ENCODE measurements at places on chromosomes 2 and 18.

DNA sequence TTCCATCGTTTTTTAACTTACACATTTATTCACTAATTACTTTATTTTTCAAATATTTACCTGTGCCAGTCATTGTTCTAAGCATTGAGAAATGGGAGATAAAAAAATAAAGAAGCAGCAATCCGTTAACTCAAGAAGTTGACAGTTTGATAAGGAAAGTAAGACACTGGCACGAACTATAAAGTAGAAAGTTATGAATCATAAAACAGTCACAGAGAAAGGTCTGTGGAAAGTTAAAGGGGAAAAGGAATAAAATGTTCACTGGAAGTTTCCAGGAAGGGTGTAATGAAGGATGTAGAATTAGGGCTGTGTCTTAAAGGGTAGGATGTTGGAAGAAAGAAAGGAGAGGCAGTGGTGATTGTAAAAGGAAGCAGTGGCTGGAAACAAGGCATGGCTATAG lies 118.9 kb downstream of the RDH14 start:
- no peak for DNase-seq

DNA sequence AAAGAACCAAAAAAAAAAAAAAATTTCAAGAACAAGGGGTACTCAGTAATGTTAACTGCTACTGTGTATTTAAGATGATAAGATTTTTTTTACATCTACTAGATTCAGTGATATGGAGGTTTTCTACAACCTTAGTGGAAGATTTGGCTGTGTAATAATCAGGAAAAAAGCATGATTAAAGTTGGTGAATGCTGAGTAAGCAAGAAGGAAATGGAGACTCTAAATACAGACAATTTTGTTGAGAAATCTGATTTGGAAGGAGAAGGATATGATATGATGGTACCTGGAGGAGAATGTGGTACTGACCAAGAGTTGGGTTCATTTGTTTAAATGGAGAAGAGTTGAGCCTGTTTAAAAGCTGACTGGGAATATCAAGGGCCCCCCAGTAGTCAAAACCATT lies 125.1 kb downstream of the WDPCP start:
- DNase-seq = no peak

- no peak for DNase-seq
These were observed 34.1 kb downstream of the AGAP1 start for GRCh38 chr2:235527806-235528469.

- no peak for DNase-seq
These were observed 65.1 kb downstream of the INPP4A start for GRCh38 chr2:98509542-98510321.

DNA sequence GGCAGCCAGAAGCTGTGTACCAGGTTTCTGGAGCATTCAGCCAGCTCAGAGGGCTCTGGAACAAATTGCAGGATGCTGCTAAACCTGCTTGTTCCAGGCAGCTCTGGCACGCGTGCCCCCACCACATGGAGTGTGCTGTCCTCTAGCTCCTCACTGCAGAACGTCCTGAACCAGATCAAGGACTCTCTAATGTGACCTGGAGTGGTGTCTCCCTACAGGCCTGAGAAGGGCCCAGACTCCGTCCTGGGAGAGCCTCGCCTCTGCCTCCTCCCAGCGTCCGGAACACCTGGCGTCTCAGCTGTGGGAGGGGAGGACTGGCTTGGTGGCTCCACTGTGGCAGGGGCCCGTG lies 115.6 kb upstream of the GPC1 start:
- DNase-seq = no peak

DNA sequence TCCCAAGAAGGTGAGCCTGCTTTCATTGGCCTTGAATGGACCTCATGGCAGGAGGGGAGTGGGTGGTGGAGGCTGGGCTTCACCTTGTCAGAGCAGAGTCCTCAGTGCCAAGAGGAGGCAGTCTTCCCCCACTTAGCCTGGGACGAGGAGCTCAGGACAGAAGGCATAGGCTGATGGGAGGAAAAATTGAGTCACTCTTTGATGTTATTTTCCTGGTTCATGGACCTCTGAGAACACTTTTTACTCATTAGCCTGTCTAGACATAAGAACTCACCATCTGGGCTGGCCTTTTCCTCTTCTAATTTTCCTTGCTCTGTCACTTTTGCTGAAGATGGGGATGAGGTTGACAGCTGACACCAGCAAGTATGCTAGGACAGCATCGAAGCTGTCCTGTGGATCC lies 225.7 kb upstream of the TNP1 start:
- DNase-seq = peak; percentile 50

DNA sequence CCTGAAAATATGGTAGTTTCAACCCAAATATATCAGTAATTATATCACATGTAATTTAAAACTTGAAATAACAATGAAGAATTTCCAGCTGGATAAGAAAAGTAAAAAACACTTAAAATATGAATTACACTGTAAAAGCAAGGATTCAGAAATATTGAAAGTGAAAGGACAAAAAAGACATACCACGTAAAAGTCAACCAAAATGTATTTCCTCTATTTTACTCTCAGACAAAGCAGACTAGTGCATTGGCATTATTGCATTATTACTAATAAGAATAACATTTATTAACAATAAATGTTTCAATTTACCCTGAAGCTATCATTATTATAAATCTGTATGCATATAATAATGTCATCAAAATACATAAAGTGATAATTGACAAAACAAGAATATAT lies 445.1 kb upstream of the TRIB2 start:
- DNase-seq = peak; percentile 18

DNA sequence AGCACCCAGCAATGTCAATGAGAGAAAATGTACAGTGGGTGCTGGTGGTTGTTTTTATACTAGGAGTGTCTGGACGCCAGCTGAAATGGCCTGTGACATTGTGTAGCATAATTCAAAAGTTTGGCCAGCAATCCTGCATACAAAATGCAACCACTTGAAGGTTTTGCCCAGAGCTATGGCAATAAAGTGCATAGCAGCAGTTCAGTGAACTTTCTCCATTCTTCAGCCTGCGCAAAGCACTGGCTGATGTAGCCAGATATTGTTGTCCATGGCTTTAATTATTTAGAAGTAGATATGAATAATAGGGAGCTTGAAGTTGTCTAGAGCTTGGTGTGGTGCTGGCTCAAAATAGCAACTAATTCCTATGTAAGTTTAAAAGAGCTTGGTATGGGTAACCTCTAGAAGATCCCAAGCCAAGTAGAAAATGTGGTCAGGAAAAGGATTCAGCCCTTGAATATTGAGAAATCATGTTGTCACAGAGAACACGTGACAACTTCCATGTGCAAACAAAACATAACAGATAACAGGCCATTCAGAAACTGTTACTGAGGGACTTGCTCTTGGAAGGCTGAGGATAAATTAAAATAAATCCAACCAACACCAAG lies 33.3 kb upstream of the PGAP1 start:
- DNase-seq = peak; percentile 49

DNA sequence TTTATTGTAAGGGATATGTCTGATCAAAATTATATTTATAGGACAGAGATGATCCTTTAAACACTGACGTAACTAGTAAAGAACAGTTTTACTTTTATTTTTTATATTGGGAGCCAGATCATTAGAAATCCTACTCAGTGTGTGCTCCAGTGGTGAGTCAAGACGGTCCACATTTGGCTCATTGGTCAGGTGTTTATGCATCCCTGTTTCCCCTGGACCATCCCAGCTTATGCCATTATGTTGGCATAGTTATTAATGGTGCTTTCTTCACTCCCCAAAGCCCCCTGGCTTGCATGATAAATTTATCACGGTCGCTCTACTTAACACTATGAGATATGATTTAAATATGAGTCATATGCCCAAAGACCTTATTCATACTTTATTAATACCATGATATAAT lies 293.4 kb downstream of the XIRP2 start:
- no peak for DNase-seq

DNA sequence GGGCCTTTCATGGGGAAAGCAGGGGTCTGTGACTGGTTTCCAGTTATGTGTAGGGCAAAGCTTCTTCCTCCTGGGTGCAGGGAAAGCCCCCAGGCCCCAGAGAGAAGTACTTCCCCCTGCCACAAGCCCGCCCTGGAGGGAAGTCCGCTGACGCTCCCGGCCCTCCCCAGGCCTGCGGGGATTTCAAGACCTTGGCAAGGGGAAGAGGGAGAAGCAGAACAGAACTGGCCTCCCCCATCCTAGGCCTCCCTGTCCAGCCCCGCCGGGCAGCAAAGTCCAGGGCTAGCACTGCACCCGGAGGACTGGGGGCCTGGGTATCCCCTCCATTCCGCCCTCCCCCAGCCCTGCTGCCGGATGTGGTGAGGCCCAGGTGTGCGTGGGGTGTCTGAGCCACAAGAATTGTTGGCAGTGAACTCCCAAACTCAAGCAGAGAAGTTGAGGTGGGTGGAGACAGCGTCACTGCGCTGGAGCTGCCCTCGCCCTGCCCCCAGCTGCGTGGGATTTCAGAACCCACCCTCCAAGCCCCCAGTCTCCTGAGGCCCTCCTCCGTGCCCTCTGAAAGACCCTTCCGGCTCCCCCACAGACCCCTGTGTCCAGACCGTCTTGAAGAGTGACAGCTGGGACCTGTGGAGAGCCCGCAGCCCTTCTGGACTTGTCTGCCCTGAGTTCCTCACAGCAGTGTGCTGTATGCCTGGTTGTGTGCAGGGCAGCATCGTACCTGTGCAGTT lies 1.1 kb upstream of the DUSP2 start:
- DNase-seq = peak; percentile 50

GRCh38 chr2:236633219-236633570 lies 63.6 kb downstream of the ACKR3 start:
- no peak for DNase-seq

GRCh38 chr2:167049659-167050058 lies 161.4 kb downstream of the XIRP2 start:
- DNase-seq = no peak

DNA sequence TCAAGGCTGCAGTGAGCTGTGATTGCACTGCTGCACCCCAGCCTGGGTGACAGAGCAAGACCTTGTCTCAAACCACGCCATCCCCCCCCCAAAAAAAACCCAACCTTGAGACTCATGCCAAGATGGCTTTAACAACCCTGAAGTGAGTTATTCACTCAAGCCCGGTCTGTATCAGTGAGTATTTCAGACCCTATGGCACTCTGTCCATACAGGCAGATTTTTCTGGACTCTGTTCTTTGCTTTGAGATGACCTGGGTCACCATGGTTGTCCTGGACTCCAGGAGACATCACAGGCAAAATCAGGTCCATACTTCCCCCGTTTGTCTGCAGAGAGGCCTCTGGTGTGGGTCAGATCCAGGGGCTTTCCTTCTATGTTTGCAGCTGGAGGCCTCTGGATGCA lies 91.7 kb downstream of the TGOLN2 start:
- no peak for DNase-seq

DNA sequence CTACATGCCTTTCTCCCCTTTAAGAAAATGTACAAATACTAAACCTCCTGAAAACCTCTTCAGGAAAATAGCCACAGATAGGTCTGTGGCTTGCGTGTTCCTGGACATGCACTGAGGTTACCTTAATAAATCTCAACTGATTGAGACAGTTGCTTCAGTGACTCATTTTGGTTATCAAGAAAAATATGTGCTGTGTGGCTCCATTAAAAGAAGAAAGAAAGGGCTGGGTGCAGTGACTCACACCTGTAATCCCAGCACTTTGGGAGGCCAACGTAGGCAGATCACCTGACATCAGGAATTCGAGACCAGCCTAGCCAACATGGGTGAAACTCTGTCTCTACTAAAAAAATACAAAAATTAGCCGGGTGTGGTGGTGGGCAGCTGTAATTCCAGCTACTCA lies 27.1 kb downstream of the CREG2 start:
- DNase-seq = no peak

GRCh38 chr2:12317814-12318426 lies 398.8 kb upstream of the TRIB2 start:
- no peak for DNase-seq

GRCh38 chr2:48343571-48344440 lies 186.1 kb upstream of the STON1 start:
- peak; percentile 32 for DNase-seq

DNA sequence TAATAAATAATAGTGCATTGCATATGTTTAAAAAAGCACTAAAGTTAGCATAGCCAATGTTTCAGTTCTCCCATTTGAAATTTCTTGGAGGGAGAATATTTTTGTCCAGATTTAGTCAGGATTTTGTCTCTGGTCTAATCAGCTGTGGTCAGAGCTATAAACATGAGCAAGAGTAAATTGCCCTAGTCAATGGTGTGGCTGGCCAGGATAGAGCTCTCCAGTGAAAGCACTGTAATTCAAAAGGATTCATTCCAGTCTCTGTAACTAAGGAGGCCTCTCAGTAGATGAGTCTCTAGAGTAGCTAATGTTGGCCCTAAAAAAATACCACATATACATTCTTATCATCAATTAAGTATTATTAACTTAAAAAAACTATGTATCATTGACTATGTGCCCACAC lies 241.6 kb downstream of the CDCA7 start:
- no peak for DNase-seq

DNA sequence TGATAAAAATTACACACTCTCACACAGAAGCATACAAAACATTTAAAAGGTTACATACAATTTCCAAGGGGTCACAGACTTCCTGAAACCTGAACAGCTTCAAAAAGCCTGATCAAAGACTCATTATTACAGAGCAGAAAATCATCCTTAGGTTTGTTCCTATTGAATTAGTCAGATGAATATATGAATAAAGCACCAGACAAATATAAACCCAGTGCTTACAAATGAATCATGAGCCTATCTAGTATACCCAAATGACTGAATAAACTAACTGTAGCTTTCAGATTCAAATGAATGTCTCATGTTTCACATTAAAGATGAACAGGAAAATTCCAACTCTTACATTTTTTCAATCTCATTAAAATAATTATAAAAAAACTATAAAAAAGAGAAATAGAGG lies 550.3 kb downstream of the SUCLG1 start:
- DNase-seq = no peak

DNA sequence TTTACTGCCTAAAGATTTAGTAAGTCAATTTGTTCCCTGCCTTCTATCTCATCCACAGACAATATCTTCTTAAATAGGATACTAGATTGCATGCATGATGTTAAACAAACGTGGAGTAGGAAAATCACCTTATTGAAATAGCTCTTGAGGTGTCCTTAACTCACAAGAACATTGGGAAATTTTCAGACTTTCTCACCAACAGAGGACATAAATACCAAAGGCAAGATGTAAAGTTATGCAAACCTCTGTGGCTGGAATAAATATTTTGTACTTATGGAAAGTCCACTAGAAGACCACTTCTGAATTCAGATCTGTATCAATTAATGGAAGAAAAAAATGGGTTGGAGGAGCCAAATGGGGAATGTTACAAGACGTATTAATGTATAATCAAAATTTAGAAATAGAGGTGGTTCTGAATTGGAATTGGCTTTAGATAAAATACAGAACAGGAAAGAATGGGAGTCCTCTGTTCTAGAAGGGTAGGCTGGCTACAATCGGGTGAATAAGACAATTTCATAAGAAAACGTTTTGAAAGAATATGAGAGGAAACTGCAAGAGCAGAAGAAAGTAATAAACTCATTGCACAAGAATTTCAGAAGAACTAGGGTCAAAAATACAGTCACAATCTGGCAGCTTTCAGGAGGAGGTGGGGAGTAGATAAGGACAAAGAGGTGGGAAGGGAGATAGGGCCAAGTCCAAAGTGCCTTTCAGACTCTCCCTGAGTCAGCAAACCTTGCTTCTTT lies 69.3 kb upstream of the FN1 start:
- peak; percentile 71 for DNase-seq

Measured in MV-4-11 (cell line).